ENCODE measurements at places on chromosomes 7 and 10. TPM values are rescaled to one million over a fixed set of nuclear protein-coding genes. Genes with fewer than 3 reads are reported as not detected.

The NEUROG3 gene
- total RNA-seq: 0.71 TPM

The RADIL gene
- 6.1 TPM for total RNA-seq

- no peak for DNase-seq
These were observed 146.5 kb downstream of the CCDC3 start for GRCh38 chr10:12854988-12855387.

DNA sequence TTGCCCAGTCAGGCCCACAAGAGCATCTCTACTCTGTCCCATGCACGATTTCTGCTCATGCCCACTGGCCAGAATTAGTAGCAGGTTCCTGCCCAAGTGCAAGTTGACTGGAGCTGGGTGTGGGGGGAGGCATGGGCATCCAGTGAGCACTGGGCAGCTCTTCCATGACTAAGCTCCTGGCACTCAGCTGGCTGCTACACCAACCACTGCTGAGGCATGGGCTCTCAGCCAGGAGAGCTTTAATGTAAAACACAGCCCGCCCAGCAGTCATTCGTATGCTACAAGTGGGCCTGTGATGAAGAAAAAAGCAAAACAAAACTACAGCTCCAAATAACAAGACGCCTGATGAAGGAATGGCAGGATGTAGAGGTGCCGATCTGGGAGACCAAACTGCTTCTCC lies 335.4 kb upstream of the PFKP start:
- no peak for DNase-seq

- DNase-seq: no peak
These were observed 266.0 kb downstream of the MAD1L1 start for GRCh38 chr7:1966631-1967200.

GRCh38 chr7:29142021-29142727 lies 4.2 kb downstream of the CPVL start:
- DNase-seq: no peak

The VWA2 gene
- total RNA-seq: 0.19 TPM

- DNase-seq: no peak
These were observed 29.8 kb upstream of the PODXL start for GRCh38 chr7:131586259-131586658.

The HHEX gene
- 6.8 TPM for total RNA-seq

The CFAP69 gene
- total RNA-seq: 10.4 TPM

DNA sequence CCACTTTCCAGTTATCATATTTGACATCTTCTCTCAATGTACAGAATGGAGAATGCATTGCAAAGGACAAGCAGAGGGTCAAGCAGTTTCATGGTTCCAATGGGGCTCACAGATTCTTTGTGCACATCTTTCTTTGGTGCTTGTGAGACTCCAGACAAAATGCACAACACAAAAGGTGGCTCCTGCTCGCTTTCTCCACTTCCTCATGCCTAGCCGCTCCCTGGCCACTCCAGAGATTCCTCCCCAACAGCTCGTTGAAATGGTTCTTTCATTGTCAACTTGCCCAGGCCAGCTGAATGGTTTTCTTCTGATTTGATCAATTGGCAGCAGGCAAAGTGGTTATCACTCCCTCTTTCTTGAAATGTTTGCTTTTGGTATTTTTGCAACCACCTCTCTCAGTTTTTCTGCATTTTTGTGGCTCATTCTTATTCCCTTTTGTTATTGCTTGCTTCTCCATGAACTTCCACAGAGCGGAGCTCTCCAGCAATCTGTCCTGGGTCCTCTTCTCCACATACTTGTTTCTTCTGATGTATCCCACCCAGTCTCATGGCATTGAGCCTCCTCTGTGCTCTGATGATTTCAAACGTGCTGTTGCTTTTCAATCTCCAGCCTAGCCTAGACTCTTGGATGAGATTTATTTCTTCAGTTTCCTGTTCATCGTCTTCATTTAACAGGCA lies 507.8 kb upstream of the MKI67 start:
- DNase-seq: no peak

DNA sequence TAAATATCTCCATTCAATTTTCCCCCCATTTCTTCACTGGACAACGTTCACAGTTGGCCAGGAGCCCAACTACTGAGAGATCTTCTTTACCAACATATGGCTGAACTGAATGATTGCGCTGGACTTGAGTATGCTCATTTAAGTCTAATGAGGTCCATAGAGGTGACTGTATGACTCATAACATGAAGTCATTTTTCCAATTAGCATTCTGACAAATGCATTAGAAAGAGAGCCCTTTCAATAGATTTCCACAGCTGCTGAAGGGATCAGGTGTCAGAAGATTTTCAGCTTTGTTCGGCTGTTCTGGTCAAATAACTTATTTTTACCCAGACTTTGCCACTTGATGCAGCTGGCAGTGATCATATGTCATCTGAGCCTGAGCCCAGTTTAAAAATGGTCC lies 438.0 kb downstream of the ETV1 start:
- DNase-seq: no peak

Data from mesenteric fat pad (tissue), 1 donor.